Kasumi-1 (cell line): ENCODE measurements at places on chromosomes 5 and 9.

DNA sequence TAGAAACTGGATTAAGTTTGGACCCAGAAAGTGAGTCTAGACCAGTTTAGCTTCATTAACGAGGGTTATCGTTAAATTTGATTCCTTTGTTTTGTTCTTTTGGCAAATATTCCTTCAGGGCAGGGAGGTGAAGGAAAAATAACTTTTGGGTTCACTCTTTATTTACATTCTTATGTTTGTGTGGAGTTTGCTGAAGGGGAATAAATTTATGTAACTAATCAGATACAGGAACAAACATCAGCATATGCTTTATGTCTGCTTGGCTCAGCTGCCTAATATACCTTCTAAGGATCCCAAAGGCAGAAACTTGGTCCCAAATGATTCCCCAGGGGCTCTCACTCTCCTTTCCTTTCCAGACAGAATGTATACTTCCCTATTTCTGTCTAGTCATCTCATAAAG lies 132.4 kb downstream of the MCTP1 start:
- DNase-seq: peak; percentile 27

DNA sequence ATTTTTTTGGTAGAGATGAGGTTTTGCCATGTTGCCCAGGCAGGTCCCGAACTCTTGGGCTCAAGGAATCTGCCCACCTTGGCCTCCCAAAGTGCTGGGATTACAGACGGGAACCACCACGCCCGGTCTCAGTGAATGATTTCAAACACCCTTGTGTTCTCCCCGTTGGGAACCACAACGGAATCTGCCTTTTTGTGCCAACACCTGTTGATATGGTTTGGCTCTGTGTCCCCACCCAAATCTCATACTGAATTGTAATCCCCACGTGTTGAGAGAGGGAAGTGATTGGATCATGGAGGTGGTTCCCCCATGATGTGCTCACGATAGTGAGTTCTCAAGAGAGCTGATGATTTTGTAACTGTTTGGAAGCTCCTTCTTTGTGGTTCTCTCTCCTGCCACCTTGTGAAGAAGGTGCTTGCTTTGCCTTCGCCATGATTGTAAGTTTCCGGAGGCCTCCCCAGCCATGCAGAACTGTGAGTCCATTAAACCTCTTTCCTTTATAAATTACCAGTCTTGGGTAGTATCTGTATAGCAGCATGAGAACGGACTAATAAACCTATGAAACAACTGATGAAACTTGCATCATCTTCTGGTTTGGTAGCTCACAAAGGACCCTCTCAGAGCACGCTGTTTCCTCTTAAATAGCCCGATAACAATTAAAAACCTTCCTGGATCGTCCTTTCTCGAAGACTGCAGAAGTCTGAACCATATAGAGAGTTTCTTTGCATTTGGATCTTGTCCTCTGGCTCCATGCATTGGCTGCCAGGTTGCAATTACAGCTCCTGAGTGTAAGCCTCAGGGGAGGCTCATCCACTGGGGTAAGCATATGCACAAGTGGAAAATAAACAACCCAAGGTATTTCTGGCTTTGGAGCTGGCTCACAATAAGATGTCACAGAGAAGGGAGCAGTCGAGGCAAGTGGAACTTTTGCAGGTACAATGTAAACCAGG lies 91.5 kb downstream of the SPRY4 start:
- no peak for DNase-seq

DNA sequence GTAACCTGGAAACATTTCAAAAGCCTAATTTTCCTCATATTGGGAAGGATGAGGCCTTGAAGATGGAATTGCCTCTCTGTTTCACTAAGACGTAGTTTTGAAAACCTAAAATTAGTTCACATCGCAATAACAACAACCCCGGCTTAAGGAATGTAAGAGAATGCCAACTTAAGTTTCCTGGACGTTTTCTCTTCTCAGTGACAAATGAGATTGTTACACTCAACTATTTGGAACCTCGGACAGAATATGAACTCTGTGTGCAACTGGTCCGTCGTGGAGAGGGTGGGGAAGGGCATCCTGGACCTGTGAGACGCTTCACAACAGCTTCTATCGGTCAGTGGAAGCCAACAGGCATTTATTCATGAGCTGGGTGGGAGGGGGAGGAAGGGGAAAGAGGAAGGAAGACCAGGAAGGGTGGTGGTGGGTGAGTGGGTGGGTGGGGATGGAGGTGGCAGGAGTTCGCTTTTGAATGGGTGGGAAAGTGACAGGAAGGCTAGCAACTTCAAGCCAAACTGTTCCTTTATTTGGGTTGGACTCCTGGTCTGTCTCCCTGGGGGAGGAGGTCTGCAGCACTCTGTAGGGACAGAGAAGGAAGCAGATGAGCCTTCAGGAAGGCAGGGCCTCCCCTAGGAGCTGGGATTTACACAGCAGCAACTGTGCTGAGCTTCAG lies 83.4 kb downstream of the TEK start:
- peak; percentile 21 for DNase-seq

DNA sequence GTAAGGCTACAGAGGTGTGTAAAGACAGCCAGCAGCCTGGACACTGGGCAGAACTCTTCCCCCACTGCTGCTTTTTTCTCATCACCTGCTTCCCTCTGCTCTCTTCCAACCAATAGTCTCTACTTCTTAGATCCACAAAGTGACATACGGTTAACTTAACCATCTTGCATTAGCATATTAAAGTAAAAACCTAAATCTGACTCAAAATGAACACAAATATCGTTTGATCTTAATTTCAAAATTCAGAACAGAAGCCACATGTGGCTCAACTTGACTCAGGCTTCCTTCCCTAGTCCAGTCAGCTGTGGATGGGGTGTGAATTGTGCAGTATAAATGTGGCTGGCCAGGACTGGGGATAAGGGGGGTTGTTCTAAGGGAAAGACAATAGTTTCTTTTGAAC lies 114.3 kb downstream of the STARD4 start:
- DNase-seq: no peak
